ENCODE measurements at places on chromosomes 12 and 14. TPM values are rescaled to one million over a fixed set of nuclear protein-coding genes. Genes with fewer than 3 reads are reported as not detected.

ZNF10 gene
- total RNA-seq = 6.0 TPM

PRPF40B gene
- 5.6 TPM for total RNA-seq

BAZ2A gene
- total RNA-seq = 89.3 TPM

GALNT8 gene
- 0.38 TPM for total RNA-seq

AQP6 gene
- total RNA-seq = not detected

TROAP gene
- total RNA-seq = 52.6 TPM

PROX2 gene
- total RNA-seq = 0.65 TPM

NKX2-1 gene
- total RNA-seq = 0.25 TPM

SERPINA1 gene
- 1.9 TPM for total RNA-seq

GRIP1 gene
- 0.51 TPM for total RNA-seq

ABCD2 gene
- total RNA-seq = 3.8 TPM

ALX1 gene
- total RNA-seq = not detected

INSM2 gene
- not detected for total RNA-seq

PTHLH gene
- total RNA-seq = not detected

CHURC1 gene
- total RNA-seq = 47.0 TPM

TSHR gene
- 0.31 TPM for total RNA-seq

ETFBKMT gene
- total RNA-seq = 1.1 TPM

CCNB1IP1 gene
- 79.0 TPM for total RNA-seq
